ENCODE measurements at places on chromosomes 3 and 15.

GRCh38 chr15:72847806-72848205, 64.2 kb upstream of the ADPGK start:
- no peak for DNase-seq

DNA sequence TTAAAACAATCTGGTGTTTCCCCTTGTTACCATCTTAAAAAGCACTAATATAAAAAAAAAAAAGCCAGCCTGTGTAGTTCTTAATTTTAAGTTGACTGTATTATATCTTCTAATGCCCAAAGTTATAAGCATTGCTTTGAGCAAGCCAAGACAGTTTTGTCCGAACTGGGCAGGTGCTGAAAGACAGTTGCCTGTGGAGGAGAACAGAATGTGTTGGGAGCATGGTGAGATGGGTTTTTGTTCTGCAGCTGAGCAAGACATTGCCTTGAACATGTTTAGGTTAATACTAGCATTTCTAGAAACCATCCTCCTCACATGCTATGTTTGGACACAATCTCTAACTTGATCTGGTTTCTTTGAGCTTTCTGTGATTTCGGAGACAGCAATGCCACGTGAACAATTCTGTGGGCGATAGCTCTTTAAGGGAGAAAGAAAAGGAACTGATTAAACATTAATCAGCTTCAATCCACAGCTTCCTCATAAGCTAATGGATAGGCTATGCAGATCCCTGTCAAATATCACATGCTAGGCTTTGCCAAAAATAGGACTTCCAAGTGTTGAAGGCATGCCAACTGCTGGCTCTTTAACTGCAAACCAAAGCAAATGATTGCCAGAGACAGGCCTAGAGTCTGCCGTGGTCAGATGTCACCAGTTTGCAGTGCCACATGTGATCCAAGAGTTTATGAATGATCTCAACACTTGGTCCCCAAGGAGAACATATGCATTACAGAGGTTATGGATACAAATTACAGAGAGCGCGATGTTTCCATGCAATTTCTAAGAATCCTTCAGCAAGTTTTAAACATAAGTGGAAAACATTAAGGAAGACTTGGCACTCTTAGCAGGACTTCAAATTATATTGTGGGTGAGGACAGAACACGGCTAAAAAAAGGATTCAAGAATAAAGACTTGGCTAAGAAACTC, 428.1 kb downstream of the ROBO2 start:
- no peak for DNase-seq

DNA sequence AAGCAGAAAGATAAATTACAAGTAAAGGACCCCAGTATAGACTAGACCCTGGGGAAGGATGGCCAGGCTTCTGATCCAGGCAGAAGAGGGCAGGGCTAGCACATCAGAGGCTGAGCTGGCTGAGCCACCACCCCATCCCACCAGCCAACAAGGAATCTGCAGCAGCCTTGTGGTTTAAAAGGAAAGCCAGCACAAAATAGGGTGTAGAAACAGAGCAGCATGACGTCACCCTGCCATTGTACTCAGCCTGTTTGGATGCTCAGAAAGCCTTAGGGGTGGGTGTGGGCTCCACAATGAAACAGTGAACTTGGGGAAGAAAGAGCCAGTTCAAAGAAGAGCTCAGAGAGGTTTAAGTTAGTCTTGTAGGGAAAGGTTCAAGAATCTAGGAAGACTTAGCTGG, 28.2 kb downstream of the DUOX1 start:
- DNase-seq, result no peak

GRCh38 chr3:56192001-56192400, 276.3 kb downstream of the ERC2 start:
- no peak for DNase-seq

GRCh38 chr3:126342211-126342610, 15.0 kb downstream of the KLF15 start:
- DNase-seq, result no peak

- no peak for DNase-seq
Measured at GRCh38 chr3:193548406-193548805, 6.3 kb downstream of the ATP13A4 start.

DNA sequence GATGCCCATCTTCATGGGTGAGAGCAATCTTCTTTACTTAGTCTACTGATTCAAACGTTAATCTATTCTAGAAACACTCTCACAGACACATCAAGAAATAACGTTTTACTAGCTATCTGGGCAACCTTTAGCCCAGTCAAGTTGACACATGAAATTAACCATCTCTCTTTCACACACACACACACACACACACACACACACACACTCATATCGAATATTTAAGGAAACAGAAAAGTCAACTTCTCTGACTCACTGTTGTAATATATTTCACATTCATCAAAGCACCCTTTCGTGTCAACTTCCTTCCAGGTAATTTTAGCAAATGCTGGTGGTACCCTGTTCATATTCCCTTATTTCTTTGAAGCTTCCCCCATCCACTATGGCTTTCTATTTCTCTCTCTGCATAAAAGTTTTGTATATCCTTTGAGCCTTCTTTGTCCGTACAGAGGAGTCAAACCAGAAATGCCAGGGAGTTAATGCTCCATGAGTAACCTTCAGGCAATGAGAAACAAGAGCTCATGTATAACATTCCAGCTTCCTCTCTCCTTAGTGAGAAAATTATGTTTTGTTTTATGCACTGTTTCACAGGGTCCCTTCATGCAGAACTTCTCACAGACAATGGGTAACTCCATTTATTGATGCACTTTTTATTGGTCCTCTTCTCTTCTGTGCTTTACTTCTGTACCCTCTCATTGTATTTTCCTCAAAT, 335.5 kb upstream of the CBLB start:
- no peak for DNase-seq

DNA sequence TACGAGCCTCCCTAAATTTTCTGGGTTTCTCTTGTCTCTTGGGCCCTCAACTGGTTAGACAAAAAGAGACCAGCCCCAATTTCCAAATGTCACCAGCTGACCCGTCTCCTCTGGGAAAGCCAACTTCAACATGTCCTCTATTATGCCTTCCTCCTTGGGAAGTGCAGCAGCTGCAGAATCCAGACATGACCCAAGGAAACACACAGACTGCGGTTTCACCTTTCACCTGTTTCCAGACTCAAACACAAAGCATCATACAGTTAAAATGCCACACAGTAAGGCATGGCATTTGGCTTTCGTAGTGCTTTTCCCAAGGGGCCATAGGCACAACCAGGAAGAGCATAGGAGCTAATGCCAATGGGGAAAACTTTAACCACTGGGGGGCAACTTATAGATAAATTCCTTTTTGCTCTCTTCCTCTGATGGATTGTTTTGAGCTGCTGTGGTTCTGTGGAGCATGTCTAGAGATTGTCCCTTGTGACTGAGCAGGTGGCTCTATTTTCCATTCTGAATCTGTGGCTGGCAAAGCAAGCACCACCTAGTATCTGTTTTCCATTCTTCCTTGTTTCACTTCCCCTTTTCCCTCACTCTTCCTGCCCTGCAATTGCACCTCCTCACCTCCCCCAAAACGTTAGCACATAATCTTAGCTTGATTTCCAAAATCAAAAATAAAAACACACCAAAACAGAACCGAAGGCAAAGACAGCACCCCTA, 49.3 kb downstream of the HHLA2 start:
- no peak for DNase-seq

All from NCI-H2081 treated with DMSO at 0.1 percent for 48 hours (cell line).